Sigmoid colon (tissue), 7 donors: ENCODE measurements at places on chromosomes 3 and 15. TPM values are rescaled to one million over a fixed set of nuclear protein-coding genes. Genes with fewer than 3 reads are reported as not detected.
A peak's percentile ranks its signal among the peaks of the same experiment; 100 is the strongest.

DNA sequence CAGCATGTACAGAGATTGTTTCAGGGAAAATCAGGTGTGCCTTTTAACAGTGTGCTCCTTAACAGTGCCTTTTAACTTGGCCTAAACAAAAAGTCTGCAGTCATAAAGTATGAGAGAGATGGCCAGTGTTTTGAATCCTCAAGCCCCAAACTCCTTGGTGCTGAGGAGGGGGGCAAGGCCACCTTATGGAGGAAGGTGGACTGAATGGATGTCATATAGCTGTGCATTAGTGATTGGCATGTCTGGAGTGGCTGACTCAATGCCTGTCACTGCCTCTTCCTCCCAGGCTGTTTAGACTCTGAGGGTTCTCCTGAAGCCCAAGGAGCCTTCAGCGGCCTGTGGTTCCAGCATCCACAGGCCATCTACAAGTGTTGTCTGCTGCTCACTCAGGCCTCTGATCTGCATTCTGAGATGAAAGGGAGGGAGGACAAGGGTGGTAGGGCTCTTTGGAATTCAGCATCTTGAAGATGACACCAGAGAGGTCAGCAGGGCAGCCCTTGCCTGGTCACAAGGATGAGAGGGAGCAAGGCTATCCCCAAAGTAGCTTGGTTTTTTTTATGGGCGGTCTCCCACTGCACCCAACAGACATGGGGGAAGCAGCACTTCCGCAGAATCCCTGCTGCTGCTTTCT lies 1.5 kb downstream of the FOXL2NB start:
- DNase-seq: no peak
- peaks cover 47% of the 10 kb centered on the region for H3K4me1 ChIP-seq
- H3K27ac ChIP-seq: no peak overlapping the region
- no peak overlapping the region for H3K4me3 ChIP-seq
- no peaks in the 10 kb centered on the region for H3K36me3 ChIP-seq

DNA sequence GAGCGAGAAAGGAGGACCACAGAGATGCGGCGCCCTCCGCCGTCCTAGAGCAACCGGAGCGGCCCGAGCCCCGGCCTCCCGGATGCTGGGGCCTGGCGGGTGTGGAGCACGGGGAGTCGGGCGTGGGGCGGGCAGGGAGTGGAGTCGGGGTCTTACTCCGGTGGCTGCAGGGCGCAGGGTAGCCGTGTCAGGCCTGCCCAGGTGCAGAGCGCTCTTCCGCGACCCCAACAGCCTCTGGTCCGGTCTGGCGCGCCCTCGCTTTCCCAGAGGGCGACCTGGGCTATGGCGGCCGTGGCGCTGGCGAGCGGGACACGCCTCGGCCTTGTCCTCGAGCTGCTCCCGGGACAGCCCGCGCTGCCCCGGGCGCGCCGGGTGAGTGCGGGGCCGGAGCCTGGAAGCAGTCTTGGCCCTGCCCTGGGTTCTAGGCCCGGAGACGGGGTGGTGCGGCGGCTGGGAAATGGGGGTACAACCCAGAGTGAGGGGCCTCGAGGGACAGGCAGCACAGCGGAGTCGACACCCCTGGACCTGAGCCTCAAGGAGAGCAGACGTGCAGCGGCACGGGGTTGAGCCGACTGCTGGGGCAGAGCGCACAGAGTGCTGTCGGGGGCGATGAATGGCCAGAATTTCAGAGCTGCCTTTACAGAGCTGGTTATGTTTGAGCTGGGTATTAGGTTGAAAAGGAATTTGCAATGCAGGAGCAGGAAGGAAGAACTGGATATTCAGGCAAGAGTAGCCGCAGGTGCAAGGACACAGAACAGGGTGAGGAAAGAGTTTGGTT lies at the start of gene ZNF662:
ZNF662 (plus strand) TSS at position 73 of the 778 bp plus-strand sequence. CDS start 1,973 bp downstream, outside the sequence.
- peak within 1 kb of the TSS; percentile 79 for H3K27ac ChIP-seq
- H3K4me3 ChIP-seq: peak within 1 kb of the TSS; percentile 69
- no peaks in the 10 kb centered on the region for H3K27me3 ChIP-seq

DNA sequence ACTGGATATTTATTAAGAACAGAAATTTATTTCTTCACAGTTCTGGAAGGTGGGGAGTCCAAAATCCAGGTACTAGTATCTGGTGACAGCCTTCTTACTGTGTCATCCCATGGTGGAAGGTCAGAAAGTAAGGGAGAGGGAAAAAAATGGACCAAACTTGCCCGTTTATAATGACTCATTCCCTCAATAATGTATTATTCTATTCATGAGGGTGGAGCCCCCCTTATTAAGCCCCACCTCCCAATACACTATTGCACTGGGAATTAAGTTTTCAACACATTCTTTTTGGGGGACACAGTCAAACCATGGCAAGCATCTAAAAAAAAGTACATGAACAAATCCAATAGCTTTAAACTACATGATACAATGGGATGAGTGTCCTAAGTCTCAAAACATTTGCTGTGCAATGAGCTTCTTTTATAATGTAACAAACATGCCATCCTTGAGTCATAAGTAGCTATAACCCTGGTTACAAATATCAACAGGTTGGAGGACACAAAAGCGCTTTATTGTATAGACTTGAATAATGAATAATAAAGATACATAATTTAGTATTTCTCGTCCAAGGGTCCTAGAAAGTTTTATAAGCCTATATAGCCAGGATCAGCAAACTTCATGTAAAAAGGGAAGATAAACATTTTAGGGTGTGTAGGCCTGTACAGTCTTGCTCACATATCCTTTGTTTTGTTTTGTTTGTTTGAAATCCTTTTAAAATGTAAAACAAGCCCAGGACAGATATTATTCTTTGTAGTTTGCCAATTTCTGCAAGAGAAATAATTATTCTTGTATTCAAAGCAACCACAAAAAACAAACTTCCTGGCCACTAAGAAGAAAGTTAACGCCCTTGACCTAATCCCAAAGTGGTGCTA lies 160.6 kb upstream of the RAP2B start:
- H3K4me3 ChIP-seq: no peak overlapping the region
- no peaks in the 10 kb centered on the region for H3K27me3 ChIP-seq
- no peaks in the 10 kb centered on the region for H3K4me1 ChIP-seq
- DNase-seq: no peak
- no peaks in the 10 kb centered on the region for H3K36me3 ChIP-seq

GRCh38 chr15:62505762-62506161 lies 340.7 kb upstream of the C2CD4B start:
- peak overlapping the region; percentile 36 for H3K27ac ChIP-seq
- H3K4me3 ChIP-seq: no peak overlapping the region
- H3K27me3 ChIP-seq: no peaks in the 10 kb centered on the region
- DNase-seq: no peak

- H3K27ac ChIP-seq: peak overlapping the region; percentile 75
- no peaks in the 10 kb centered on the region for H3K27me3 ChIP-seq
- peak; percentile 44 for DNase-seq
- H3K4me3 ChIP-seq: no peak overlapping the region
- no peaks in the 10 kb centered on the region for H3K36me3 ChIP-seq
- H3K4me1 ChIP-seq: no peaks in the 10 kb centered on the region
Observed at GRCh38 chr3:127720985-127721935, 48.5 kb downstream of the ABTB1 start.

GRCh38 chr3:9422712-9423424 lies 25.5 kb downstream of the SETD5 start:
- H3K27me3 ChIP-seq: no peaks in the 10 kb centered on the region
- no peak overlapping the region for H3K4me3 ChIP-seq
- peak overlapping the region; percentile 86 for H3K27ac ChIP-seq
- DNase-seq: peak; percentile 95

DNA sequence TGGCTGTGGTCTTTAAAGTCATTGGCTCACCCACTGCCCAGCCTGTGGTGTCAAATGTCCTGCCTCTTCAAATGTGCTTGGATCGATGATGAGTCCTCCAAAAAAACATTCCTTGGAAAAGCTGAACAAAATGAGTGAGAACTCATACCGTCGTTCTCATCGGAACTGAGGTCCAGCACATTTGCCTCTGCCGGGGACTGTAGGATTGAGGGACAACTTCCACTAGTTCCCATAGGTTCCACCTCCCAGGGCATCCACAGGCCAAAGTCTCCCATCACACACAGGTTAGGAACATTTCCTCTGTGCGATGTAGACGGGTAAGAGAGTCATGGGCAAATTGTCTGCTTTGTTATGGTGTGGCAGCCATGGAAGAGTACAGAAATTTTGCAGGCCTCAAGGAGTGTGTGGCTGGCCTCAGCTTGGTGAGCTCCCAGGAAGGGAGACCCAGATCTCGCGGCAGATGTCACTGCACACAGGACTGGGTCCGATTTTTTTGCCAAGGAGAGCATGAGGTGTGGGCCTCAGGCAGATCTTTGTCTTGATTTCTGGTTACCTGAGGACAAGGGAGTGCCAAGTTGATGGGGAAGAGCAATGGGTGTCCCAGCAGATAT lies 115.7 kb downstream of the SNRPN start:
- no peak overlapping the region for H3K27ac ChIP-seq
- H3K27me3 ChIP-seq: no peaks in the 10 kb centered on the region
- no peak overlapping the region for H3K4me3 ChIP-seq
- no peaks in the 10 kb centered on the region for H3K4me1 ChIP-seq
- no peak for DNase-seq

- no peak overlapping the region for H3K4me3 ChIP-seq
- no peaks in the 10 kb centered on the region for H3K36me3 ChIP-seq
- no peak for DNase-seq
- H3K4me1 ChIP-seq: no peaks in the 10 kb centered on the region
- H3K27ac ChIP-seq: no peak overlapping the region
Observed at GRCh38 chr3:57682284-57682683, 10.6 kb downstream of the DENND6A start.

DNA sequence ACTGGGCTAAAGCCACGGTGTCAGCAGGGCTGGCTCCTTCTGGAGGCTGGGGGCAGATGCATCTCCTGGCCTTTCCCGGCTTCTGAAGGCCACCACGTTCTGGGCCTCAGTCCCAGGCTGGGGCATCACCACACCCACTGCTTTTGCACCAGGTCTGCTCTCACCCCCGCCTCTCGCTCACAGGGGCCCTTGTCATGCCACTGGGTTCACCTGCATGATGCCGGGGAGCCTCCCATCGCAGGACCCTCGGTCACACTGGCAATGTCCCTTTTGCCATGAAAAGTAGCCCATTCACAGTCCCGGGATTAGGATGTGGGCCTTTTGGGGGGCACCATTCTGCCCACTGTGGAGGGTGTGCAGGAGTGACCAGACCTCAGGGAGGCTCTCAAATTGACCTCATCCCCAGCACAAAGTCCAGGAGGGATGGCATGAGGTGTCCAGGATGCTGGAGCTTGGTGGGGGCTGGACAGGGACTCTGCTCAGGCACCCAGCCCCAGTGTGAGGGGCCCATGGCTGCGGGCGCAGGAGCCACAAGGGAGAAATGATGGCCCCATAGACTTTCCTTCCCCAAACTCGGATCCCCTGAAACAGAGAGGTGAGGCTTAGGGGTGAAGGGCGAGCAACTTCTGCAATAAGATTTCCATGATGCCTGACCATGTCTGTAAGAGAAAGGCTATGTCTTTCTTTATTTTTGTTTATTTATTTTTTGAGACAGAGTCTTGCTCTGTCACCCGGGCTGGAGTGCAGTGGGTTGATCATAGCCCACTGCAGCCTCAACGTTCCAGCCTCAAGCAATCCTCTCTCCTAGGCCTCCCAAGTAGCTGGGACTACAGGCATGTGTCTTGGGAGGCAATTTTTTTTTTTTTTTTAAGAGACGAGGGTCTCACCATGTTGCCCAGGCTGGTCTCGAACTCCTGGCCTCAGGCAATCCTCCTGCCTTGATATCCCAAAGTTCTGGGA lies 189.1 kb downstream of the GOLGA6L6 start:
- H3K4me1 ChIP-seq: no peaks in the 10 kb centered on the region
- no peaks in the 10 kb centered on the region for H3K36me3 ChIP-seq
- DNase-seq: peak; percentile 66
- no peak overlapping the region for H3K4me3 ChIP-seq
- H3K27ac ChIP-seq: no peak overlapping the region
- H3K27me3 ChIP-seq: no peaks in the 10 kb centered on the region

SMAD3 gene
- 13.8 TPM for polyA plus RNA-seq

RLBP1 gene
- polyA plus RNA-seq: 0.50 TPM

SNURF gene
- polyA plus RNA-seq: 4.4 TPM
